H7 (cell line): ENCODE measurements at places on chromosomes 7 and 10. TPM values are rescaled to one million over a fixed set of nuclear protein-coding genes. Genes with fewer than 3 reads are reported as not detected.
A peak's percentile ranks its signal among the peaks of the same experiment; 100 is the strongest.

GRCh38 chr7:44608916-44609648 is 2.7 kb downstream of the OGDH start:
- peak; percentile 41 for DNase-seq

DNA sequence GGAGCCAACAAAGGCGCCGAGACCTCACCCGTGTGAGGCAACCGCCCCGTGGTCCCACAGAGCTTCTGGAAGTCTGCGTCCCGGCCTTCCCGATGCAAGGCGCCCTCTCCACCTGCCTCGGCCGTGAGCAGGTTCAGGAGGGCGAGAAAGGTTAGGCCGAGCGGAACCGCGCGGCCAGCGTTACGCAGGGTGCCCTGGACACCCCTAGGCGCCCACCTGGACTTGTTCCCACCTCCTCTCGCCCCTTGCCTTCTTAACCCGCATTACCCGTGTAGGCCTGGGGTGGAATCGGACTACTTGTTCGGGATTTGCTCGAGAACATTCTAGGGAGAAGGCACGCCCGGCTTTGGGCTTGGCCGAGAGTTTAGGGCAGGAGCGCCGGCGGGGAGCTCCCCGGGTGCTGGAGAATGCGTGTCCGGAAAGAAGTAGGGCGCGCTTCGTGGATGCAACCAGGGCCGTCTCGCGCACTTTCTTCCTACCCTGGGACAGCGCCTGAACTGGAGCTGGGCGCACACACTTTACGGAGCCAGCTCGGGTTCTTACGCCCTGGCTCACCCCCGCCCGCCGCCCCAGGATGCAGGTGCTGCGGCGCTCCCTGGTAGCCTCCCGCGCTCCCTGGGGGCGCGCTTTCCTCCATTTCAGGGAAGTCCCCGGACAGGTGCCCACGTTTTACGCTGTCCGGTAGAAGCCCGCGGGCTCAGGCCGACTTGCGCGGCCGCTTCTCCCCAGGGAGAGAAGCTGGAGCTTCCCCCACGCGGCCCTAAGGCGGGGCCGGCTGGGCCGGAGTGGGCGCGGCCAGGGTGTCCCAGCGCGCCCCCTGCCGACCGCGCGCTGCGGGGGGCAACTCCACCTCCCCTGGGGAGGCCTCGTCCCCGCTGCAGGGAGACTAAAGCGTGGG is 74.5 kb downstream of the INSIG1 start:
- peak; percentile 79 for DNase-seq

- DNase-seq, result no peak
Measured at GRCh38 chr7:82527851-82528250, 84.3 kb upstream of the CACNA2D1 start.

DNA sequence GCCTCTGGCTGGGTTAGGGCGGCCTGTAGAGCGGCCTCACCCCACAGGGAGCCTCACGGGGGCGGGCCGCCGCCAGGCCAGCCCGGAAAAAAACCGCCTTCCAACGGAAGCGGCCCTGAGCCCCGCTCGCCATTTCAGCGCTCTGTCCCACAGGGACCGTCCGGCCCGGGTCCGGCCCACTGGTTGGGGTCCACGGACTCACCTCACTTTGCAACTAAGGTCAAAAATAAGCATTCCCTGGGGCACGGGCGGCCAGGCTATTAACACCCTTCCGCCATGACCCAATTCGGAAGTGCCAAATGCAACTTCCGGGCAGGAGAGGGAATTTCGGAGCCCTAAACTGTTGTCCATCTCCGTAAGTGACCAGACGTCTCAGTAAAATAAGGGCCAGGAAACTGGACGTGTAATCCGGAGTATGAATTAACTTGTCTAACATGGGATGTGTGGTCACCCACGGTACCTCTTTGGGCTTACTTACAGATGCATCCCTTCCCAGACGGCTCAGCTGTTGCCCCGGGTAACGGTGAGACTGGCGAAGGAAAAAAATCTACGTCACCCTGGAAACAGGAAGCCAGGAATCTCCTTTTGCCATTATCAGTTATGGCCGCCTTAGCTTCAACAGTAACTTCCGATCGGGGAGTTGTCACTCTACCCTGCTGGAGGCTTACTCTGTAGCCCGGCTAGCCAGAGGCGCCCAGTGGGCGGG is at the start of gene BBIP1:
Gene BBIP1 (minus strand): TSS at position 538 of the 706 bp plus-strand sequence. CDS start 1,023 bp downstream, outside the sequence.
- peak; percentile 91 for DNase-seq

- DNase-seq, result no peak
Measured at GRCh38 chr10:115409347-115409746, 316.2 kb downstream of the ATRNL1 start.

CPA2 gene
- not detected in 2 replicates for total RNA-seq

TEX36 gene
- total RNA-seq, result not detected in 2 replicates

VPS37D gene
- total RNA-seq, result 6.0 and 6.4 TPM in 2 replicates
